Activated CD4-positive, alpha-beta T cell treated with anti-CD3 and anti-CD28 coated beads, Interleukin-2, amount 10 ng/mL, durations not matched to agents 7 days and 5 days (primary cell): ENCODE measurements at places on chromosomes 5 and 9.

GRCh38 chr5:146490089-146490843 is 25.7 kb downstream of the GPR151 start:
- no peak for DNase-seq

- no peak for DNase-seq
Measured at GRCh38 chr5:10198021-10198420, 51.7 kb downstream of the ATPSCKMT start.

GRCh38 chr5:123814801-123815470 is 303.0 kb downstream of the CSNK1G3 start:
- no peak for DNase-seq

DNA sequence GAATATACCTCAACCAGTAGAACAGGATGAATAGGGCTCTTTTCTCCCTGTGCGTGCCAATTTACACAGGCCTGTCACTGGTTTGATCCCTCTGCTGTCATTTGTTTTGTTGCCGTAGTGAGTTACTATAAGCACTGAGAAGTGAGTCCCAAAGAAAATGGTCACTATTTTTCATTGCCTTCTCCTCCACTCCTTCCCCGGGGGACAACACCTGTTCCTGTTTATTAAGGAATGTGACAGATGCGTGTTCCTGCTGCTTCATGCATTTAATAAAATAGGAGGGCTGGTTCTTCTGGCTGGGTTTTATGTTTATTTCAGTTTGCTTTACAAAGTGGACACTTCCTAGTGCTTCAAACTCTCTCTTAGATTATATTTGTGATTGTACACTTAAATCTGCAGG is 6.4 kb downstream of the THBS4 start:
- DNase-seq: no peak

DNA sequence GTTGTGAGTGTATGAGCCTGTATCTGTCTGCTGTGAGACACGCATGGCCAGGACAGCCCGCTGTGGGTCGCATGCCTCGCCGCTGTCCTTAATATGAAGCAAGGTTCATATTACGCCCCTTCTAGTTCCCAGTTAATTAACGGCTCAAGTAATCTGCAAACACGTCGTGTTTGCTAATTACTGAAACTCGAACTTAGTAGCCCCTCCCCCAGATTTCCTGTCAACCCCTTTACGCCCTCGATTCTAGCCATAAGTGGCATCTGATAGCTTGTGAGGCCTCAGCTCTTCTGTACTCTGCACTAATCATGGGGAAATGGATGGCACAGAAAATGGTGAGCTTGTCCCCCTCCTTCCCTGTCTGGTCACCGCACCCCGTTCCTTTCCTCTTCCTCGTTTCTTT is 116.9 kb upstream of the OTULINL start:
- DNase-seq: no peak

- DNase-seq: no peak
Measured at GRCh38 chr5:168209997-168210396, 81.4 kb upstream of the WWC1 start.

- DNase-seq: no peak
Measured at GRCh38 chr5:142411103-142411502, 86.3 kb upstream of the SPRY4 start.

DNA sequence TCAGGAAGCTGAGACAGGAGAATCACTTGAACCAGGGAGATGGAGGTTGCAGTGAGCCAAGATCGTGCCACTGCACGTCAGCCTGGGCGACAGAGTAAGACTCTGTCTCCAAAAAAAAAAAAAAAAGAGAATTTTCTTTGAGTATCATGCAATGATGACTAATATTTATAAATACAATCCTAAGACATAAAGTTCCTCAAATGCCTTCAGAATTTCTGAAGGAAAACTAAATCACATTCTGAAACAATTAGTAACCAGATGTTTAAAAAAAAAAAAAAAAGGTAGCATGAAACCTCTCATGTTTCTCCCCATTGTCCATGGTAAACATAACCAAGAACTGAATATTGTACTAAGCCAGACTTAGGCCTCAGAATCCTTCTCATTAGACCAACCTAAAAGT is 23.1 kb downstream of the MLLT3 start:
- no peak for DNase-seq

GRCh38 chr5:109644829-109645228 is 44.9 kb upstream of the MAN2A1 start:
- no peak for DNase-seq

DNA sequence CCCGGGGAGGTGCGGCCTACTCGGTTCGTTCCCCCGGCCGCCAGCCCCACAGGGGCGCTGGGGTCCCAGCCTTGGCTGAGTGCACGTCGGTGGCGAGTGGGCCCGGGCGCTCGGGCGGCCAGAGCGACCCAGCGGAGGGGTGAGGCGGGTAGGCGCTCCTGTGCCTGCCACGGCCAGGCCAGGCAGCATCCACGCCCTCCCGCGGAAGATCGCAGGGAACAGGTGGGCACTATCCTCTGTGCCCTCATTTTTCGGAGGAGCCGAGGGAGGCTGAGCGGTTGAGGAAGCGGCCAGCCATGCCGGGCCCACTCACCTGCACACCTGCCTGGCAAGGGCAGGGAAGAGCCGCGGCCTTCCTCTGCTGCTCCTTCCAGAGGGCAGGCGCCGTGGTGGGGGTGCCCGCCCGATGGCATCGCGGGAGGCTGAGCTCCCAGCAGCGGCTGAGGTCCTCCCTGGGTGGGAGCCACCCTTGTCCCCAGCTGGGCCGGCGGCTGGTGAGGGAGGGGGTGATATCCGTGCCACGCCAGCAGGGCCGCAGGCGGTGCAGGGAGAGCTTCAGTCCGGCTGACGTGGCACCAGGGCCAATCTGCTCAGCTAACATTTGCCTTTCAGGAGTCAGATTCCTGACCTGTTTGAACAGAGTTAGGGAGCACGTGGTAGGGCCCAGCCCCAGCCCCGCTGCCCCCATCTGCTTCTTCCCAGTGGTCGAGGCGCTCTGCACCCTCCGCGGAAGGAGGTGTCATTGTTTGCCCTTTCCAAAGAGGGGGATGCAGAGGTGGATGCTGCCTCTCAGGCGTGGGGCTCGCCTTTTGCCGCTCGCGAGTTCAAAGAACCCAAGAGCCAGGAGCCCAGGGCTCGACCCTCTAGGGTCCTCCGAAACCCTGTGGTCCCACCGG is 1.6 kb upstream of the SEC16A start:
- no peak for DNase-seq

DNA sequence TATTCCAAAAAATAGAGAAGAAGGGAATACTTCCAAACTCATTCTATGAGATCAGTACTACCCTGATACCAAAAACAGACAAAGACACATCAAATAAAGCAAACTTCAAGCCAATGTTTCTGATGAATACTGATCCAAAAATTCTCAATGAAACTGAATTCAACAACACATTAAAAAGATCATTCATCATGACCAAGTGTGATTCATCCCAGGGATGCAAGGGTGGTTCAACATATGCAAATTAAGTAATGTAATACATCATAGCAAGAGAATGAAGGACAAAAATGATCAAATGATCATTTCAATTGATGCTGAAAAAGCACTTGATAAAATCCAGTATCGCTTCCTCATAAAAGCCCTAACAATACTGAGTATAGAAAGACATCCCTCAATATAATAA is 4.9 kb upstream of the RCL1 start:
- no peak for DNase-seq

- no peak for DNase-seq
Measured at GRCh38 chr9:85432599-85432998, 309.2 kb downstream of the AGTPBP1 start.

DNA sequence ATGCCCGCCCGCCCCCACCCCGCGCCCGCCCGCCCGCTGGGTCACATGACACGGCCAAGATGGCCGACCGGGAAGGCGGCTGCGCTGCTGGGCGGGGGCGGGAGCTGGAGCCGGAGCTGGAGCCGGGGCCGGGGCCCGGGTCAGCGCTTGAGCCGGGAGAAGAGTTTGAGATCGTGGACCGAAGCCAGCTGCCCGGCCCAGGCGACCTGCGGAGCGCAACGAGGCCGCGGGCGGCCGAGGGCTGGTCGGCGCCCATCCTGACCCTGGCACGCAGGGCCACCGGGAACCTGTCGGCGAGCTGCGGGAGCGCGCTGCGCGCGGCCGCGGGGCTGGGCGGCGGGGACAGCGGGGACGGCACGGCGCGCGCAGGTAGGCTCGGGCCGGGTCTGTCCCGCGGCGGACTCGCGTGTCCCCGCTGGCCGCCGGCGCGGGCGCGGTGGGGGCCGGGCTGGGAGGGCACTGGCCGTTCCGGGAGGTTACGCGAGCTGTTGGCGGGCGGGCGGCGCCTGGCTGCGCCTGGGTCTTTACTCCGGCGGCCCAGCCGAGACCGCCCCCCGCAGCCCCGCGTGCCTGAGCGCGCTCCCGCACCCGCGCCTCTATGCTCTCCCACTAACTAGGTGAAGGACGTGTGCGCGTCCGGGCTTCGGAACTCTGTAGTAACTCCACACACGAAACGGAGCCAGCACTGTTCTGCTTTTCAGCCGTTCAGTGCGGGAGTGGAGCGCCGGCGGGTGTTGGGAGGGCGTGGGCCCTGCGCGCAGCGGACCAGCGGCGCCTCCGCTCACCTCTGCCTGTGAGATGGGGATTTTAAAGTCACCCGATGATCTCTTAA is at the start of gene RUFY1:
TSS of gene RUFY1 (plus strand) at position 44 of the 832 bp plus-strand sequence. CDS start at position 60, 16 bp downstream.
- peak; percentile 77 for DNase-seq

GRCh38 chr5:146765089-146765832 is 113.3 kb downstream of the PPP2R2B start:
- DNase-seq: no peak

- DNase-seq: no peak
Measured at GRCh38 chr5:177358370-177358819, 671 bp downstream of the RGS14 start.

DNA sequence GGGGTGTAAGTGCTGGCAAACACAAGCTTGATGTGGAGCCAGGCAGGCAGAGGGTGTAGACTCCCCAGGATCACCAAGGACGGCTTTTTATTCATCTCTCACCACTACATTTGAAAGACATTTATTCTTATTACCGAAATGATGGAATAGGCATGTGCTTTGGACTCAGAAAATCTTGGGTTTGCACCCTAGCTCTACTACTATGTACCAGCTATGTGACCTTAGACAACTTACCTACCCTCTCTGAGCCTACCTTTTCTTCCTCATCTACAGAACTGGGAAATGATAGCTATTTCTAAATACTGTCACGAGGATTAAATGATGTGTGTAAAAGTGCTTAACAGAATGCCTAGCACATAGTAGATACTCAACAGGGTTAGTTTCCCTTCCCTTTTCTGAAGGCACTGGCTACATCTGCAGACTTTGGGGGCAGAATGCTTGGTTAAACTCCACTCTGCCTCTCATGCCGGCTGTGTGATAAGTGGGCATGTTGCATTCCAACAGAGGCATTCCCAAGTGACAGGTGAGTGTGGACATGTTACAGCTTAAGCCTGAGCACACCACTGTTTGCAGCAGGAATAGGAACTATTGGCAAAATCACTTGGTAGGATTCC is 94.8 kb downstream of the SLC1A3 start:
- DNase-seq: no peak

- no peak for DNase-seq
Measured at GRCh38 chr5:154758977-154759376, 3.8 kb downstream of the LARP1 start.

- DNase-seq: no peak
Measured at GRCh38 chr9:34654323-34655051, 2.5 kb downstream of the IL11RA start.

- DNase-seq: no peak
Measured at GRCh38 chr9:87684627-87685219, 41.2 kb upstream of the CTSL start.

- DNase-seq: no peak
Measured at GRCh38 chr9:109586993-109587392, 88.9 kb upstream of the PTPN3 start.

DNA sequence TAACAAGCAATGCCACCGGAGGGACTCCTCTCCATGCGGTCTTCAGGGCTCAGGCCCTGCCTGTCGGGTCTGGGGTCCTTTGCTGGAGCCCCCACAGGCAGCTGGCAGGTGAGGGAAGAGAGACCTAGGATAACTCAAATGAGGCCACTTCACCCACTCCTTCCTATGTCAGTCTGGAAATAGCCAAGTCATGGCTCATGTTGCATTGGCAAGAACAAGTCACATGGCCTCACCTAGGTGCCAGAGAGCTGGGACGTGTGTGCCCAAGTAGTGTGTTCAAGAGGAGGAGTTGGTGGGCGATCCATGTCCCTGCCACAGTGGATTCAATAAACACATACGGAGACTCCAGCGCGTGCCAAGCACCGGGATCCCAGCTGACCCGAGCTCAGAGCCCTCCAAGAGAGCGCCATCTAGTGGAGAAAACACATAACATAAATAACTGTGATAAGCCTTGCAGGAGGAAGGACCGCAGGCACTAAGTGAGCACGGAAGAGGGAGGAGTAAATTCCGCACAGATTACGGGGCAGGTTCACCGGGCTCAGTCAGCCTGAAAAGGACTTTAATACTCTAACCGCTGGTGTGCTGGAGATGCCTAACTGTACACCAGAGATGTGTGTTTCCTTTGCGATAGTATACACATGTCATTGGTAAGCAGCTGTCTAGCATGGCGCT is 580.8 kb downstream of the CCDC171 start:
- DNase-seq: peak; percentile 30

GRCh38 chr5:170408226-170408625 is 19.1 kb upstream of the KCNMB1 start:
- DNase-seq: no peak

DNA sequence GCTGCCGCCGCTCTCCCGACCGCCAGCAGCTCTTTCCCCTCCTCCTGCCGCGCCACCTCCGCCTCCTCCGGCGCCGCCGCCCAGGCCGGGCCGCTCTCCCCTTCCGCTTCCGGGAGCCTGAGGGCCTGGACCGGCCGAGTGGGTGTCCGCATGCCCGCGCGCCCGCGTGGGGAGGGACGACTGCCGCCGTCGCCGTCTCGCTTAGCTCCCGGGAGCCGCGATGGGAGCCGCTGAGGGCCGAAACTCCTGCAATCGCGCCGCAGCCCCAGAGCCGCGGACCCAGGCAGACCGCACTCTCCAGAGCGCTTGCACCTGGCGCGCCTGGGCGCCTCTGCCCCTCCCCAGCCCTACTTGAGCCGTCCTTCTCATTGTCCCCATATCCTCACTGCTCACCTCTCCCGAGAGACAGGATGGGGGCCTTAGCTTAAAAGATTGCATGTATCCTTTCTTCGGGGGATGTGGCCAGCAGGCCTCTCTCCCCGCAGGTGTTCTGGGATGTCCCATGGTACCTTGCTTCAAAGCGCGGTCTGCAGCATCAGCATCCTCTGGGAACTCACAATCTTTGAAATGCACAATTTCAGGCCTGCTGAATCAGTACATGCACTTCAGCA is at the start of gene ZDHHC21:
TSS of gene ZDHHC21 (minus strand) at position 182 of the 611 bp plus-strand sequence. CDS start 19,092 bp downstream, outside the sequence.
- DNase-seq: peak; percentile 53

- no peak for DNase-seq
Measured at GRCh38 chr9:110575169-110575568, 4.4 kb downstream of the SVEP1 start.

GRCh38 chr9:108933231-108933717 is 650 bp downstream of the ELP1 start:
- DNase-seq: peak; percentile 6
